ENCODE measurements at places on chromosomes 11 and 22.
A peak's percentile ranks its signal among the peaks of the same experiment; 100 is the strongest.

GRCh38 chr22:49942565-49943404 lies 17.8 kb upstream of the PIM3 start:
- no peak for DNase-seq

DNA sequence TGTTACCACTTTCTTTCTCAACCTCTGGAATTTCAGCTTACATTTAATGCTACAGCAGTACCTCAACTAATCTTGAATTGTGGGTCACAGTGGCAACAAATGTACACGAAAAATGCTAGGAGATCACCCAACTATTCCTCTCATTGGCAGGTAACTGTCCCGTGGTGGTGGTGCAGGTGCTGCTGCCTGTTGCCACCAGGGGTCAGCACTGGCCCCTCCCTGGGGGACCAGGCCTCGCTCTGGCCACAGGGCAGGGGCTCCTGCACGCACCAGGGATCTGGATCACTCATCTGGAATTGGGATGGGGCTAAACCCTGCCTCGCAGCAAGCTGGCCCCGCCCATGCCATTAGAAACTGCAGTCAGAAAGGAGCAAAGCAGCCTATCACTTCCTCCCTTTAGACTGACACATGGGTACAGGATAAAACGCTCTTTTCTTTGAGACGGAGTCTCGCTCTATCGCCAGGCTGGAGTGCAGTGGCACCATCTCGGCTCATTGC lies 6.9 kb upstream of the POLDIP3 start:
- DNase-seq = no peak

- no peak for DNase-seq
These were observed 582.3 kb upstream of the CHORDC1 start for GRCh38 chr11:90805172-90805571.

- peak; percentile 45 for DNase-seq
These were observed 617 bp upstream of the ARHGAP20 start for GRCh38 chr11:110712659-110713448.

GRCh38 chr11:60914633-60915247 lies 782 bp downstream of the TMEM109 start:
- DNase-seq = peak; percentile 25
